ENCODE measurements at places on chromosomes 3 and 15.

- DNase-seq: no peak
Observed at GRCh38 chr3:152496716-152497115, 228.0 kb downstream of the MBNL1 start.

GRCh38 chr3:64552160-64552559, 135.6 kb downstream of the ADAMTS9 start:
- no peak for DNase-seq

- no peak for DNase-seq
Observed at GRCh38 chr15:68187559-68187958, 17.6 kb downstream of the CALML4 start.

DNA sequence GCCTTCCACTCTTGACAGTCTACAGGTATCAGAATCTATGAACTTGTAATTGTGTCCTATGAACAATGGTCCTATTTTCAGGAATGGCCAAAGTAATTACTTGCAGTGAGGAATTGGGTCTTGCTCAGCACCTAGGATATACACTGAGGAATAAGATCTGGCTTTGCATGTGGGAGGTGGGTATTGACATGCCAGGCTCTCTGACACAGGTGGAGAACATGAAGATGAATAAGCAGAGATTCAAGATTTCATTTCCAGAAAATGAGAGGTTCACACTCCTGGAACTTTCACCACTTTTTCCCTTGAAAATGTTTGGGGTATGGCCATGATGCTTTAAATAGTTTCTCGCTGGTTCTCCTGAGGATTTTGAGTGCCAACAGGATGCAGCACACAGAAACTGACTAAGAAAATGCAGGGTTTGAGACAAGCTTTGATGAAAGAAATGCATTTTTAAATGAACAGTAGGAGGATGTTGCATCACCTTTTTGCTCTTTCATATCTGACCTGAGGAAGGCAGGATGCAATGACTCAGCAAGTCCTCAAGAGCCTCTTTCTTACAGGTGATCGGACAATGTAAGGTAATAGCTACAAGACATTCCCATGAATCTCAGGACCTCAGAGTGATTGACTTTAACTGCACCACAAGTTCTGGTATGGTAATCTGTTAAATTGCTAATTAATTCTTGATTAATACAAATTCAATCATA, 3.7 kb downstream of the HRG start:
- DNase-seq: no peak

DNA sequence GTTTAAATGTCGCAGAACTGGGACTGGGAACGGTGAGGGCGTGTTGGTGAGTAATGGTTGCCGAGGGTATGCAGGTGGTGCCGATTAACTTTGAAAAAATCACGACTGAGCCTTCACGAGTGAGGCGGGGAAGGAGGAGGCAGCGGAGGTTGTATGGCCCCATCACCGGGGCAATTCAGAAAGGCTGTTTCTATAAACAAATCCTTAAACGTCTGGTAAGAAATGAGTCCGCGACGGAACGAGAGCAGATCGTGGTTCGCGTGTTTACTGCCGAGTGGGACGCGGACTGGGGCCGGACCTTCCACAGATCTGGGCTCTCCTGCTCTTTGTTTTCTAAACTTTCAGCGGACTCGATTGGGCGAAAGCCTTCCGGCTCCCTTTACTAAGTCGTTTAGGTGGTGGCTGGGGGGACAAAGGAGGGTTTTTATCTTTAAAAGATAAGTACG, 2.7 kb downstream of the IGF1R start:
- peak; percentile 61 for DNase-seq

- DNase-seq: no peak
Observed at GRCh38 chr3:126931806-126932187, 51.1 kb upstream of the PLXNA1 start.

- no peak for DNase-seq
Observed at GRCh38 chr15:33754242-33754641, 214.1 kb upstream of the CHRM5 start.

- no peak for DNase-seq
Observed at GRCh38 chr15:47870300-47870955, 153.1 kb downstream of the SEMA6D start.

DNA sequence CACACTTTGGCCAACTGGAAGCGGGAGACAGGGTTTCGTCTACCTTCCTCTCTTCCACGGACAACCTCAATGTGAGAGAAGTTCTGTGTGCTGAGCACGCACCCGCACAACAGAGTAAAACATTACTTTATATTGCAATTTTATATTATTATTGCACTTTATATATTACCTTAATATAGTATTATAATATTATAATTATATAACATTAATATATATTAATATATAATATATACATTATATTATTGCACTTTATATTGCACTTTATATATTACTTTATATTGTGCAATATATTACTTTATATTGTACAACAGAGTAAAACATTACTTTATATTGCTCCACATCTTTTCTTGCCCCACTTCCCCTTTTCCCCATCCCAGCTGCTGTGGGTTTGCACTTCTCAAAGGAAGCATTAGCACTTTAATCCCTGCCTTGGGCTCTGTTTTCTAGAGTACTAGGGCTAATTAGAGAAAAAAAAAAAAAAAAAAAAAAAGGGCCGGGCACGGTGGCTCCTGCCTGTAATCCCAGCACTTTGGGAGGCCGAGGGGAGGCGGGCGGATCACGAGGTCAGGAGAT, 76.4 kb upstream of the SLC4A7 start:
- DNase-seq: no peak

DNA sequence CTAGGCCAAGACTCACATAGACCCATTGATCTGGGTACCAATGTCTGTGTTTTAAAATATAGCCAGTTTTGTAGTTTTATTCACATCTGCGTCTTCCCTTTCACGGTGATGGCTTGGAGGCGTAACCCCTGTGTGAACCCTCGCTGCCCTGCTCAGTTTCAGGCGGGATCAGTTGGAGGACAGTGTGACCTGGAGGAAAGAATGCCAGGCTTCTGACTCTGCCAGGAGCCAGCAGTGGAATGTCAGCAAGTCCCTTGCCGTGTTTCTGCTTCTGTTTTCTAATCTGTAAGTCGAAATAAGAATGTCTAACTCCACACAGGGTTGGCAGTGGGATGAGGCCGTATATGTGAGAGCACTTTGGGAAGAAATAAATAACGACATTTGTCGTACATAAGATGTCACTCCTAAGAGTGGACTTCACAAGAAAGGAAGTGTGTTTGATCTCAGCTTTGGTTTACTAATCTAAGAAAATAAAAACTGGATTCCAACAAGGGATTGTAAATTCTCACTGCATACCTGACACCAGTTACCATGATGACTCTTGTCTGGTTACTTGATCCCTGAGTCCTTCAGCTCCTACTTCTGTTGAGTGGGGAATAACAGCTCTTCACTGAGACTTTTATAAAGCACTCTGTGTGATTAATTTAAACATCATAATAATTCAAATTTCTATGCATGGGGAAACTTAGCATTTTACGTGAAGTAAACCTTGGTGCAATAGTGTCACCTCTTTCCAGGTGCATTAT, 6.3 kb upstream of the CA12 start:
- DNase-seq: no peak

GRCh38 chr3:193812078-193812725, 219.2 kb downstream of the OPA1 start:
- no peak for DNase-seq

Data from naive thymus-derived CD4-positive, alpha-beta T cell (primary cell).